ENCODE measurements at places on chromosomes 5 and 9. TPM values are rescaled to one million over a fixed set of nuclear protein-coding genes. Genes with fewer than 3 reads are reported as not detected.

Gene CEL
- total RNA-seq = 0.48 TPM

Gene IQGAP2
- total RNA-seq = not detected

Gene NMUR2
- not detected for total RNA-seq

Gene CYSRT1
- total RNA-seq = 6.0 TPM

Gene PPP1R26
- 25.1 TPM for total RNA-seq

Gene NDUFA8
- total RNA-seq = 25.8 TPM

Gene FOXD4L5
- 0.24 TPM for total RNA-seq

Gene CTXN3
- total RNA-seq = not detected

Gene SAXO1
- total RNA-seq = not detected

Gene PIP5KL1
- 3.8 TPM for total RNA-seq

Gene SLIT3
- total RNA-seq = 1.3 TPM

Gene RLN2
- 0.64 TPM for total RNA-seq

Gene SPATA31C1
- total RNA-seq = not detected

Gene GFI1B
- total RNA-seq = not detected

Gene SPATA31D4
- not detected for total RNA-seq

Gene KIF24
- total RNA-seq = 0.48 TPM

Gene GPR151
- total RNA-seq = not detected

Gene RXFP3
- not detected for total RNA-seq

Gene LVRN
- not detected for total RNA-seq

Gene ZFP37
- total RNA-seq = 0.48 TPM

Gene SLC4A9
- 0.21 TPM for total RNA-seq

Gene CAMK4
- 2.2 TPM for total RNA-seq

Gene FGD3
- total RNA-seq = 1.2 TPM

Gene GABRP
- not detected for total RNA-seq

Gene SETD9
- 8.0 TPM for total RNA-seq

Gene MARCOL
- total RNA-seq = not detected

Gene ISCA1
- total RNA-seq = 22.2 TPM

Gene ELOVL7
- 22.7 TPM for total RNA-seq

Gene URM1
- 30.5 TPM for total RNA-seq

Gene SLC45A2
- not detected for total RNA-seq

Gene SLC27A6
- 0.96 TPM for total RNA-seq

Gene ANKRD18B
- total RNA-seq = 16.6 TPM

Gene LCN9
- total RNA-seq = not detected

Gene IL4
- total RNA-seq = not detected

Gene PCDHGA3
- under 0.01 TPM for total RNA-seq

Gene RASGEF1C
- not detected for total RNA-seq

Gene EXOSC3
- total RNA-seq = 33.5 TPM

Gene ZNF300
- 2.7 TPM for total RNA-seq

Gene INSL6
- not detected for total RNA-seq

Gene TAF1L
- under 0.01 TPM for total RNA-seq

Gene PCDHB2
- 1.4 TPM for total RNA-seq

Gene TSLP
- 0.85 TPM for total RNA-seq

Gene IL33
- 3.6 TPM for total RNA-seq

Gene KCNN2
- total RNA-seq = 0.21 TPM

Gene C5orf58
- not detected for total RNA-seq

Gene SH3GL2
- 0.48 TPM for total RNA-seq

Gene FOXD4L4
- total RNA-seq = not detected

Gene CARTPT
- total RNA-seq = not detected

Gene PKD2L2
- under 0.01 TPM for total RNA-seq

Gene KYAT1
- total RNA-seq = 24.1 TPM

Gene C5orf52
- not detected for total RNA-seq

Gene TAS2R1
- not detected for total RNA-seq

Gene DRD1
- total RNA-seq = not detected

Gene TAF11L10
- total RNA-seq = not detected

Gene SPINK4
- total RNA-seq = not detected

Gene RNF38
- total RNA-seq = 7.5 TPM

Gene OLFM1
- total RNA-seq = 0.48 TPM

Gene CCL19
- not detected for total RNA-seq
